ENCODE measurements at places on chromosomes 13 and 19.

- DNase-seq: no peak
These were observed 166.9 kb downstream of the SLC7A1 start for GRCh38 chr13:29428310-29429181.

DNA sequence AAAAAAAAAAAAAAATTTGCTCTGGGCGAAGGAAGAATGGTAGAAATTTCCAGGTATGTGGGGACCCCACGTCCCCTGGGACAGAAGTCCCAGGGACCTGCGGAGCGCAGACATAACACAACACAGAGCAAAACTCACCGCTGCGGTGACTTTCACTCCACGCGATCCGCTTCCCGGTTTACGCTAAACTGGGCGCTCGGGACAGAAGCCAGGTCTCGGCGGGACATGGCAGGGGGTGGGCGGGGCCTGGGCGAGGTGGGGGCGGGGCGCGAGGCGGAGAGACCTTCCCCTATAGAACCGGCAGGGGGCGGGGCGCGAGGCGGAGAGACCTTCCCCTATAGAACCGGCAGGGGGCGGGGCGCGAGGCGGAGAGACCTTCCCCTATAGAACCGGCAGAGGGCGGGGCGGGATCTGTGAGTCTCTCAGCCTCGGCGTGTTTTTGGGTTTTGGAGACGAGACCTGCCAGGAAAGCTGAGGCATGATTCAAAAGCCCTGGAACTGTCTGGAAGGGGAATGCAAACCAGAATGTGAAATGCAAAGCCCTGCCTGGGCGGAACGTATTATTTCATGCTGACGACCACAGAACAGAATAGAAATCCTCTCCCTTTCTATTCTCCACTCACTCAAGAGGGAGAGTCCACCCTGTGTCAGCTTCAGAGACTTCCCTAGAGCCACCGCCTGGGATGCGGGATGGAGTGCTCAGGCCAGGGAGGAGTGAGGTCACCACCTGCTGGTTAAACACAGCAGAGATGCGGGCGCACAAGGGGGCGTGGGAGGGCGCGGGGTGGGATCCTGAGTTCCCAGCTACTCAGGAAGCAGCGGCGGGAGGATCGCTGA lies 20.2 kb upstream of the ERVV-1 start:
- DNase-seq: peak; percentile 25

GRCh38 chr19:12956446-12957388 lies at the start of gene GADD45GIP1:
Gene GADD45GIP1, minus strand, starts transcription at chr19:12957223. Its CDS starts 11 bp downstream, at chr19:12957212.
- peak; percentile 42 for DNase-seq

DNA sequence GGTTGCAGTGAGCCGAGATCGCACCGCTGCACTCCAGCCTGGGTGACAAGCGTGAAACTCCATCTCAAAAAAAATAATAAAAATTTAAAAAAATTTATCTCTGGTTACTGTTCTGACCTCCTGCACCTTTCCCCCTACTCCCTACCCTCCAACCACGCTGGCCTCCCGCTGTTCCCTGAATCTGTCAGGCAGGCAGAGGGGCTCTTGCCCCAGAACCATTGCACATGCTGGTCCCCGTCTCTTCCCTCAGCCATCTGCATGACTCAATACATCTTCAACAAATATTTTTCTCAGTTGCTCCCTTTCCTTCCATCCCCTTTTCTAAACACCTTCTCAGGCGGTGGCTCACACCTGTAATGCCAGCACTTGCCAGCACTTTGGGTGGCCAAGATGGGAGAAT lies 1.1 kb upstream of the FAM187B start:
- DNase-seq: no peak

GRCh38 chr13:97445522-97446187 lies 11.7 kb downstream of the RAP2A start:
- DNase-seq: no peak

GRCh38 chr13:86841264-86841663 lies 829.9 kb upstream of the SLITRK5 start:
- DNase-seq: no peak

DNA sequence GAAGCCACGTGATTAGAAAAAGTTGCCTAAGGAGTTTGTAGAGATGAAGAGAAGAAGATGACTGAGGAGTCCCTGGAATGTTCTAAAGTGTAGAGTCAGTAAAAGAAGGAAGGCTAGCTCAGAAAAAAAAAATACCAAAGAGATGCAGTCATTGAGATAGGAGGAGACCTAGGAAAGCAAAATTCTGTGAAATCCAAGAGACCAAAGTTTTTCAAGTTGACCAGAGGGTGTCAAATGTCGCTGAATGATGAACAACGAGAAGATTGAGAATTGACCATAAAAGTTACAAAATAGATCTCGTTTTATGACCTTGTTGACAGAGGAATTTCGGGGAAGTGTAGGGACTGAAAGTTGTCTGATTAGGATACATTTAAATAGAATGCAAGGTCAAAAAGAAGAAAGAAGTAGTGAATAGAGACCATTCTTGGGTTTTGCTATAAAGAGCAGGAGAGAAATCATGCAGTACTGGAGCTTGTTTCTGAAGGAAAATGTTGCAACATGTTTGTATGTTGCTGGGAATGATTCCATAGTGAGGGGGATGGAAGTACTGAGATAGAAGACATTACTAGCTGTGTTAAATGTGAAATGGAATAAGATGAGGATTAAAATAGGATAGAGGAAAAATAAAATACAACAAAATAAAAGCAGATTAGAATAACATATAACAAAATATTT lies 30.2 kb upstream of the HTR2A start:
- DNase-seq: no peak

DNA sequence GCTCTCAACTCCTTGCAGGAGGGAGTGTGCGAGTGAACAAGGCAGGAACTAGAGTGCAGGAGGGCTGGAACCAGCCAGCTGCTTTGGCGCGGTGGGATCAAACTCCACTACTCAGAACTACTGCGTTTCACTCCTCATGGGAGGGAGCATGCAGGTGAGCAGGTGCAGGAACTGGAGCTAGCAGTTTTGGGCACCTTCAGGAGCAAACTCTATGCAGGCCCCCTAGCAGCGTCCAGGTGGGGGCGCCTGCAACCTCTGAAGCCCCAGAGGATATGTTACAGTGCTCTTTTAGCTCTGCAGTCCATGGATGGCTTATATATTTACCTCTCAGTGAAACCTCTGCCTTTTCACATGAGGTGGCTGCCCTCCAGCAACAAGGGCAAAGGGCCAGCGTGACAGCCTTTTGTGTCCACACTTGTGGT lies 1303.4 kb downstream of the PCDH9 start:
- DNase-seq: no peak

- peak; percentile 22 for DNase-seq
These were observed 6.6 kb upstream of the DHDH start for GRCh38 chr19:48926909-48927308.

GRCh38 chr13:46170268-46170667 lies 11.7 kb downstream of the LCP1 start:
- no peak for DNase-seq

GRCh38 chr19:7678971-7679751 lies 1.5 kb upstream of the TRAPPC5 start:
- DNase-seq: no peak

DNA sequence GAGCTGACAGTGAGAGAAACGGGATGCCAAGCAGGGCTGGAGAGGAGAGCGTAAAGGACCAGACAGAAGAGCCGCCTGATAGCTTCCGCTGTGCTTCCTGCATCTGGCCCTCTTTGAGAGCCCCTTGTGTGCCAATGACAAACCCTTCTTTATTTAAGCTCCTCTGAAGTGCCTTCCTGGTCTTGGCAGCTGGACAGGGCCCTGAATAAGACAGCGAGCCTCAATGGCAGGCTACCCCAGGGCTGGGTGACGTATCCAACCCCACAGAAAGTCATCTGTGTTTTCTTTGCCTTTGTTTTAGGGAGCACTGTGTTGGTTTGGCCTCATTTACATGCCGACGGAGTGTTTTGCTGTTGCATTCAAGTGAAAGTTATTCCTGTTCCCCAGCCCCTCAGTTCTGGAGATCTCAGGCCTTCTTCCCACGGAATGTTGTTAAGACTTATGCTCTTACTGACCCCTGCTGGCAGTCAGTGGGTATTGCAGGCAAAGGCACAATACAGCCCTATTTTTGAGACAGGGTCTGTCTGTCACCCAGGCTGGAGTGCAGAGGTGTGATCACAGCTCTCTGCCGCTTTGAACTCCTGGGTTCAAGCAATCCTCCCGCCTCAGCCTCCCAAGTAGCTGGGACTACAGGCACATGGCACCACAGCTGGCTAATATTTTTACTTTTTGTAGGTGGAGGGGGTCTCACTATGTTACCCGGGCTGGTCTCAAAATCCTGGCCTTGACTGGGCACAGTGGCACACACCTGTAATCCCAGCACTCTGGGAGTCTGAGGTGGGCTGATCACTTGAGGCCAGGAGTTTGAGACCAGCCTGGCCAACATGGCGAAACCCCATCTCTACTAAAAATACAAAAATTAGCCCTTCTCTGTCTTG lies 16.8 kb downstream of the CCL25 start:
- DNase-seq: no peak

GRCh38 chr13:24680258-24680920 lies at the start of gene ATP12A:
Gene ATP12A, plus strand, starts transcription at chr13:24680408. Its CDS starts 336 bp downstream, at chr13:24680744.
- no peak for DNase-seq

DNA sequence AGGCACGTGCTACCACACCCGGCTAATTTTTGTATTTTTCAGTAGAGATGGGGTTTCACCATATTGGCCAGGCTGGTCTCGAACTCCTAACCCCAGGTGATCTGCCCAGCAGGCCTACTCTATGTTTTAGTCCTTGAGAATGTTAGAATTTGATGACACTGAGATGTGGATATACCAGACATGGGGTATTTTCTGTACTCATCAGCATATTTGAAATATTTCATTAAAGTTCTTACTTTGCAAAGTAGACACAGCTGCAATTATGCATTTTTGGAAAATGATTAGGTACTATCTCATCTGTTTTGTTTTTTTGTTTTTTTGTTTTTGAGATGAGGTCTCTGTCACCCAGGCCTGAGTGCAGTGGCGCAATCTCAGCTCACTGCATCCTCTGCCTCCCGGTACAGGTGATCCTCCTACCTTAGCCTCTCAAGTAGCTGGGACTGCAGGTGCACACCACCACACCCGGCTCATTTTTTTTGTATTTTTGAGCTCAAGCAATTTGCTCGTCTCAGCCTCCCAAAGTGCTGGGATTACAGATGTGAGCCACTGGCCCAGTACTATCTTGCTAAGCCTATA lies 12.7 kb downstream of the SPINT2 start:
- DNase-seq: no peak

DNA sequence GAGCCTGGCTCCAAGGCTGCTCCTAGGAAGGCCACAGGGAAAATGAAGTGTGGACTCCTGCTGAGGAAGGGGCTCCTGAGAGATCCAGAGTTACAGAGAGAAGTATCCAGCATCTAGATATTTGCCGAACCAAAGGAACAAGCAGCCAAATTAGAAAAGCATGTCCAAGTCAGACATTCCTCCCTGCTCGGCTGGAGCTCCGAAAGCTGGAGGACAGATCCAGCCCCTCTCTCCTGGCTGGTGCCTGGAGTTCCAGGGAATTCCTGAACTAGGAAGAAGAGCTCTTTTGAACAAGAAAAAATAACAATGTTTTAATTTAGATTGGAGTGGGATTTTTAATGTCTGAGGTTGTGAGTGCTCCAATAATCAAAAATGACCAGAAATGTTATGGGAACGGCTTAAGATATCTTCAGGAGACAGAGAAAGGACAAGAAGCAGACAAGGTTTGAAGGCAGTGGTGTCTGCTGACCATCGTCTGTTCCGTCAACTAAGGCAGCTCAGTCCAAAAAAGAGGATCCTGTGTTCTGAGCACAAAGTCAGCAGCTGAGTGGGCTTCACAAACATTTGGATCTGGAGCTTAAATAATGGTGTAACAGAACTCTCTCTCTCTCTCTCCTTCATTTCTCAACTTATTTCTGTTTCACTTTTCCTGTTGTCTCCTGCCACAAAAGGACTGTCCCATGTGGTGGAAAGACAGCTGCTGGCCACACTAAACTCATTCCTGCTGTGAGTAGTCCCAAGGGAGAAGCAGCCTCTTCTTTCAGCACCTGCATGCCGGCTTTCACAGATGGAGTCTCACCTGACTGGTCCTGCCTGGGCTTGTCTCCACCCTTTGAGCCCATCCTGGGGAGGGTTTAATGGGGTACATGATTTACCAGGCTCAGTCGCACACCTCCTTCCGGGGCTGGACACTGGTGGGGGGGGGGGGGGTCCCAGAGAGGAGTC lies 31.5 kb upstream of the IRS2 start:
- DNase-seq: no peak
